ENCODE measurements at places on chromosomes 11 and 22.

DNA sequence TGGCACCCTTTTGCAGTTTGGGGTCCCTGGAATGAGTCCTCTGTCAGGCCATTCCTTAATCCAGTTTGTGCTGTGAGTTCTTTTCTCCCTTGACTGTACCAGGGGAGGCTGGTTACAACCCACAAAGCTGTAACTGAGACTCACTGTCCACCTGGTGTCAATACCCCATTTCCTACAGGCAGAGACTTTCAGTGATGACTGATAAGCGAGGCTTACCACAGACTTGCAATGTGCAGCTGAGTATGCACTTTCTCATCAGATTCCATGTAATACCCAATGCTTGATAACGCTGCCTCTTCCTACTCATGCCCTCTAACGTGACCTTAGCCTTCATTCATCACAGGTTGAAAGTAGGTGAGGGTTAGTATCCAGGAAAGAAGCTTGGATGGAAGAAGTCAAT, 120.1 kb downstream of the INSC start:
- DNase-seq = no peak

- no peak for DNase-seq
Measured at GRCh38 chr11:45413156-45413858, 127.2 kb upstream of the SYT13 start.

GRCh38 chr11:111269146-111269868, 23.8 kb downstream of the POU2AF2 start:
- DNase-seq = no peak

- no peak for DNase-seq
Measured at GRCh38 chr11:122803716-122804115, 34.6 kb upstream of the CRTAM start.

- no peak for DNase-seq
Measured at GRCh38 chr22:33418484-33418883, 360.3 kb upstream of the SYN3 start.

- DNase-seq = no peak
Measured at GRCh38 chr11:79340535-79340934, 100.3 kb downstream of the TENM4 start.

- DNase-seq = no peak
Measured at GRCh38 chr11:85661972-85662664, 2.8 kb downstream of the CREBZF start.

- DNase-seq = no peak
Measured at GRCh38 chr11:116808262-116809175, 14.6 kb downstream of the APOA4 start.

DNA sequence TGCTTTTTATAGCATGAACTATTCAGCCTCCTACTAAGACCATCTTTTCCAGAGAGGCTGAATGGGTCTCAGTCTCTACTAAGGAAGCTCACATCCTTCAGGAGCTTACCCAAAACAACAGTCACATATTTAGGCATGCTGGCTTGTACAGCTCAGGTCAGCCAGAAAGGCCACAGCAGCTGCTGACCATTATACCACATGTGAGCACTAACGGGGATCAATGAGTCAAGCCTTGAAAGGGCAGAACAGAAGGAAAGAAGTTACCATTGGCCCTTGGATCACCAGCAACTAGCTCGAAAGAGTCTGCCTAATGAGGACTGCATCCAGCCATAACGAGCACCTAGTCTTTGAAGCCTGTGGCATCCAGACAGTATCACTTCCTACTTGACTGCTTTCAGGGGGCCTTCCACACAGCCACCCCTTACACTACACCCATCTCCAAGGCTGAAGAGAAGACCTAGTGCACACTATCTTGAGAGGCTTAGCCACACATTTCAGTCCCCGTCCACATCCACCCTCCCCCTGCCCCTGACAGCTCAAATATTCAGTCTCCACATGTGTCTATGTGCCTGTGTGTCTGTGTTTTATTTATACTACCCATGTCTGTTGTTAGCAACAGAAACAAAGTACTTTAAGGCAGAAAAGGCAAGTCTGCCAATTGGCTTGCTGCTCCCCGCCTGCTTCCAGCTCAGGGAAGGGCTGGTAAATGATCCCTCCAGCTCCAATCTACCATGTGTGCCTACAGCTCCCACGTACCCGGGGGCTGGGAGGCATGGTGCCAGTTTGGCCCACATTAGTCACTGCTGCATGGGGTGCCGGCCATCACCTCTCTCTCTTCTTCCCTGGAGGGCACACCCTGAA, 95.5 kb downstream of the RPL27A start:
- no peak for DNase-seq

DNA sequence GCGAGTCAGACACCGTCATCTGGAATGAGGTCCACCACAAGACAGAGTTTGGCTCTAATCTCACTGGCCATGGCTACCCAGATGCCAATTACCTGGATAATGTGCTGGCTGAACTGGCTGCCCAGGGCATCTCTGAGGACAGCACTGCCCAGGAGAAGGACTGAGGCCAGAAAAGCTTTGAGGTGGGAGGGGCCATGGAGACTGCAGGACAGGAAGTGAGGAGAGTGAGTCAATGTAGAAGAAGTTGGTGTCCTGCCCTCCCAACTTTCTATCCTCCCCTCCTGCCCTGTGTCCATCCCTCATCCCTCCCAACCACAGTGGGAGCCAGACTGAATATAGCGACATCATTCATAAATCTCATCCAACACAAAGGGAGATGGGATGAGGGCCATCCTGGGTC, 8.0 kb downstream of the MPEG1 start:
- no peak for DNase-seq

DNA sequence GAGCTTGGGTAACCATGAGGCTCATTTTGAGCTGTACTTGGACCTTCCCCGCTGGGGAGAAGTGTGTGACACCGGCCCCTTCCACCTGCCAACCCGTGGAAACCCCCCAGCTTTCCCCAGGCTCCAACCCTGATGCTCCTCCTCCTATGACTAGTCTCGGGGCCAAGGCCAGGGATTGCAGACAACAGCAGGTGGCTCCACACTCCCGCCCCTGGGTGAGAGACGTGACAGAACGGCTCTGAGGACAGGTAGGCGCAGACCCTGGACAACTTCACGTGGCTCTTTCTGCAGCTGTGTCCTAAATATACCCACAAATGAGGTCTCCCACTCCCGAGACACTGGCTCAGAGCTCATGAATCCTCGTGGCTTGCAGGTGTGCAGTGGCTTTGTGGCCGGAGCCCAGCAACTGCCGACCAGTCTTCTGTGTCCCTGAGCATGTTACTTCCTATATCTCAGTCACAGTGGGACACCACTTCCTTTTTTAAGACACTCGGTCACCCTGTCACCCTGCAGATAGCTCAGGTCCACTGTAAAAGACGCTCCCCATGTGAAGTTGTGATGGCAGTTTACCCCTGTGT, 55.2 kb downstream of the NECTIN1 start:
- no peak for DNase-seq

DNA sequence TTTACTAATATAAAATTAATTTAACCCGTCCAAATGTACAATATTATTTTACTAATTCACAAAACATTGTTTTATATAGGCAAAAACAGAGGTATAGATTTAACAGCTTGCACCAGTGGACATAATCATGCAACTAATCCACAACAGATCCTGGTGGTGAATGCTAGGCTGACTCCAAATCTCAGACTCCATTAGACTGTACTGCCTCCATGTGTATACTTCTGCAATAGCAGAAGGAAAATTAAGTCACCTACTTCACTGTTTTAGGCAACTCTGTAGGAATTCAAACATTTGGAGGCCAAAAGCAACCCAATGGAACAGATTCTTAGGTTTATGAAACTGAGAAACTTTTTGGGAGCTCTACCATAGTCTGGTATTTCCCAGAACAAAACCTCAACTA, 30.0 kb upstream of the RAB39A start:
- no peak for DNase-seq

DNA sequence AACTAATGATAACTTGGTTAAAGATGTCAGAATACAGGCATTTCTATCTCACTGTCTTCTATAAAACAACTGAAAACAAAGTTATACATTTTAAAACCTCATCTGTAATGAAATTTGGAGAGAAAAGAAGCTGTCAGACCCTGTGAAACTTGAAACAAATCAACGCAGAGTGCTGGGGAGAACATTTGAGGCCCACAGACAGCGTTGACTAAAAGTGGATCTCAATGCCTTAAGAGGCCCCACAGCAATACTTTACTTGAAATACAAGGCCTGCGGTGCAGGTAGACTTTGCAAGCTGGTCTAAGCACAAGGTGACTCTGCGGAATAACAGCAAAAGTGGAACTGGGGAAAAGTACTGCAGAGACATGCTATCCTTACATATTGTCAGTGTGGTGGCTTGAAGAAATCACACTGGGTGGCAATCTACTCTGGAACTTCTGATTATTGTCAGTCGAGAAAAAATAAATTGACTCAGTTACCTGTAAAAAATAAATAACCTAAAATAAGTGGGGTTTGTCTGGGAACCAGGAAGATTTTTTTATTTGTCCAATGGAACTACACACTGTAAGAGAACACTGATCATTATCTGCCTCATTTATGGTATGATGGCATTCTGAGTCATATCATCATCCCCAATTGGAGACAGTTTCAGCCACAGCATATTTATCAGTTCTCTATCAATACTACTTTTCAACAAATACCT, 138.9 kb downstream of the LUZP2 start:
- DNase-seq = no peak

DNA sequence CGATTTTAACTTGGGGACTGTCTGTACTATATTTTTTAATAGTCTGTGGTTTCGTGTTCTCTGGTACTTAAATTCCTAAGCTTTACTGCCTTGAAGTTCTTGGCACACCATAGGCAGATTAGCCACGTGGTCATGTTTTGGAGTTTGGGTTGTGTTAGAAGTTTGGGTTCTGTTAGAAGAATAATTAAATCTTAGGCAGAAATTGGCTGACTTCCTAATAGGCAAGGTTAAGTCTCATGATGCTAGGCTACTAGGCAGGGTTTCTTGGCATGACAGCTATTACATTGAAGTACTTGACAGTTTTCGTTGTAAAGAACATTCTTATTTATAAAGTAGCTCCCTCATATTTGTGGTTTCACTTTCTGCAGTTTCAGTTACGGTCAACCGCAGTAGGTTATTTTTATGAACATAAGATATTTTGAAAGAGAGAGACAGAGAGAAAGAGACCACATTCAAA, 30.0 kb upstream of the MMP7 start:
- DNase-seq = no peak

GRCh38 chr11:111776398-111777093, 10.4 kb upstream of the PPP2R1B start:
- no peak for DNase-seq

DNA sequence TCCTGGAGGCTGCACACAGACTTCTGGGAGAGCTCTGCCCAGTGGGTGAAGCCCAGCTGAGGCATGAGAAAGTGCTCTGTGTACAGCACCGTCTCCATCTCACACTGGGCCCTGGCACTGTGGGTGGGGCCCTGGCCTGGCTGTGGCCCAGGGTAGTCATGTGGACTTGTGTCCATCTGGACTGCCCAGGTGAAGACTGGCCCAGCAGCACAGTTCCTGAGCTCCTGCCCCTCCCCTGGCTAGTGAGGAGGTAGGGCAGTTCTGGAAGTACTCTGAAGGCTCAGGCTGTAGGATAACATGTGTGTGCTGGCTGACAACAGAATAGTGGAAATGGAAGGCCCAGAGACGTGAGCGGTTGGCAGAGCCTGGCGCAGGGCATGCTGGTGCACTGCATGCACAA, 35.4 kb downstream of the RSPH14 start:
- DNase-seq = no peak

DNA sequence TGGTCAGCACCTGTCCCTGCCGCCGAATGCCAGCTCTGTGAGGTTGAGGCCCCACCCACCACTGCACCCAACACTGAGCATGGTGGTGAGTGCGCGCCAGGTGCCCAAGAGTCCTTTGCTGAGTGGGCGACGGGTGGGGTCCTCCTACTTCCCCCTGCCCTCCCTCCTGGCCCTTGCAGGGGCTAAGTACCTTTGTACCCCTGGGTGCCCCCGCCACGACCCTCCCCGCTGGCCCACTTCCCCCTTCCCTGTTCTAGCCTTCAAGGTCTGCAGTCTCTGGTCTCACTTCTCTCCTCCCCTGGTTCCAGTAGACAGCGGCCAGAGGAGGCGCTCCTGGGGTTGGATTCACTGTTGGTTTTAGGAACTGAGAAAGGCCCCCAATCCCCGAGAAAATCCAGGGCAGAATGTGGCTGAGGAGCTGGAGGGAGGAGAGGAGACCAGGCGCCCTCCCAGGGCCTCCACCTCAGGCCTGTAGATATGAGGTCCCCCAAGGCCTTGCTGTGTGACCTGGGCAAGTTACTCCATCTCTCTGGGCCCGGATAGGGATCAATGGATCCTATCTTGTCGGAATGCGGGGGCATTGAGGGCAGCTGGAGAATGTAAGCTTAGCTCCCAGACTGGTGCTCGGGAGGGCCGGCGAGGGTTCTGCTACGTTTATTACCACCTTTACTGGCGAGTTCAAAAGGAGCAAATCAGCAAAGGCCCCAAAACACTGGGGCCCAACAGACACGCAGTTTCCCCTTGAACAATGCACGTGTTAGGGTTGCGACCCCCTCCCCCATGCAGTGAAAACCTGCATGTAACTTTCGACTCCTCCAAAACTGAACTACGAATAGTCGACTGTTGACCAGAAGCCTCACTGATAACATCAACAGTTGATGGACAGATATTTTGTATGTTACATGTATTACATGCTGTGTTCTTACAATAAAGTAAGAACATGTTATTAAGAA, 31.9 kb upstream of the SMIM38 start:
- no peak for DNase-seq

DNA sequence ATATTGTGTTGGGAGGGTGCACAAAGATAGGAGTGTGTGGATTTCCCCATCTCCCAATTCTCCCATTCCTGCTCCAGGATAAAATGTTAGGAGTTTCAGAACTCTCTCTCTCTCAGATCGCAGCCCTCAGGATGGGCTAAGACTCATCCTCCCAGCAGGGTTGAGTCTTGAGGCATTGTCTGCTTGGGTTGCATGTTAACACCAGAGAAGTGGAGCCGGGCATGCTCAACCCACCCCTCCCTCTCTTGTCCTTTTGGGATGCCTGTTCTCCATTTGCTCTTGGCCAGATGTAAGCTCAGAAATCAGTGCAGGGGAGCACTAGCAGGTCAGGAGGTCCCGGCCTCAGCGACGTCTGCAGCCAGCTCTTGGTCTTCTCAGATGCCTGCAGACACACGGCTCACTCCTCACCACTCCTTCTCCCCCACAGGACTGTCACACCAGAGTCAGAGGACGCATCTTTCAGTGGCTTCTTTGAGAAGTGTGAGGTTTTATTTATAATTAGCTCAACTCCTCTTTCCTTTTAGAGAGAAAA, 1456.5 kb downstream of the TBC1D22A start:
- no peak for DNase-seq

DNA sequence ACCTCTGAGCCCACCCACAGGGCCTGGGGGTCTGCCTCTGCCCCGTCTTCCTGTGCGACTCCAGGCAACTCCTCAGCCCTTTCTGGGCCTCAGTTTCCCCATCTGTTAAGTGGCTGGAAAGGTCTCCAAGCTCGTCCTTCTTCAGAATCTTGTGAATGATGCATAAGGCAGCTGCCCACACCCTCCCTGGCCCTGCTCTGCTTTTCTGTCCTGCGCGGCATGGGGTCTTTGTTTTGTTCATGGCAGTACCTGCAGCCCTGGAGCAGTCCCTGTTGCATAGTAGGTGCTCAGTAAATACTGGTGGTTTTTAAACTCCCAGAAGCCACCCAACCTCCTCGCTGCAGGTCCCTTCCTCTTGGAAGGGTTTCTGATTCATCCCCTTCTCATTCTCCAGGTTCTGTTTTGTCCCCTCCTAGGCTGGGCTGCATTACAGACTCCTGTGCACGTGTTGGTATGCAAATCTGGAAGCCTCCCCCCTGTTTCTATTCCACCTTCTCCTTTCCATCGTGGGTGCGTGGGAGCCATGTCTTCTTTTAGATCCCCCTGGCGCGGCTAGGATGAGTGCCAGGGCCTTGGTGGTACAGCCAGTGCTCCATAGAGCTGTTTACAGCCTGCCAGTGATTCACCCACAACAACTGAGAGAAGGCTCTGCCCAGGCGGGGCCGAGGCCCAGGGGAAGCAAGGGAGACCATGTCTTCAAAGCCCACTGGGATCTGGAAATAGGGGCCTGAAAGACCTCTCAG, 19.3 kb upstream of the SYT7 start:
- DNase-seq = no peak
